ENCODE measurements at places on chromosomes 11 and 22.

DNA sequence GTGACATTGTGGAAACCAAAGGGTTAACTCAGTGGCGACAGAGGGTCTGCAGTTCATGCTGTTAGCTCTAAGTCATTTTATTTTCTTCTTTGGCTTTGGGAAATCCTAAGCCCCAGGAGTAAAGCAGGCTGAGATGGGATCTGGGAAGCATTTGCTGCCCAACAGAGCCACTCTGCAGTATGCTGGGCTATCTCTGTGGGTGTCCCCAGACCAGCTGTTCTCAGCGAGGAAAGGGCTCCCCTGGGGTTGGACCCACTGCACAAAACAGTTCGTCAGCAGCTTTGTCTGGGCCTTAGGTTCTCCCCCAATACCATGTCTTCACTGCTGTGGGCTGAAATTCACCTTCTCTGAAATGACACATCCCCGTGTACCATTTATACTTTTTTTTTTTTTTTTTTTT is 34.0 kb downstream of the KREMEN1 start:
- H3K27me3 ChIP-seq = peaks cover 8% of the 10 kb centered on the region
- DNase-seq = no peak
- H3K27ac ChIP-seq = no peak overlapping the region

DNA sequence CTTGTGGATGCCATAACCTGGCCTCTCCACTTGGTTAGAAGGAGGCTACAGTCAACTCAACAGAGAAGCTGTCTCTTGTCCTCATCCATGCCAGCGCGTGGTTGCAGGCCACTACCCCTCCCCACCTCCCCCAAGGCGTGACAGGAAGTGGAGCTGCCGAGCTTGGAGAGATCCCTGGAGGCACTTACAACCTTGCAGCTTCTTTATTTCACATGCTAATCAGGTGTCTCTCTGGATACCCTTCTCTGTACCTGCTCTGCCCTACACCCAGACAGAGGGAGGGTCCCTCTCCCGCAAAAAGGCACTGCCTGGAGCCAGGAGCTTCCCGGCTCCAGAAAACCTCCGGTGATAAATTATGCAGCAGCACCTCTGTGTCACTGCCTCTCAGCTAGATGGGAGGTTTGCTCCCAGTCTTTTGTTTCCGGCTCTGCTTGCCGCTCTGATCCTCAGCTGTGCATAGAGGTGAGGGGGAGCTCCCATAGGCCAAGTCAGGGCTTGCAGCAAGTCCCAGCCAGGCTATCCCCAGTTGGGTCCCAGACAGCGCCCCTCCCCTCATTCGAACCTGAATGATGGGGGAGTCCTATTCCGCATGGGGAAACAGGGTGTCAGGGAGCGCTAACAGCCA is 5.7 kb downstream of the LRP4 start:
- no peak overlapping the region for H3K4me3 ChIP-seq
- no peak for DNase-seq
- no peak overlapping the region for H3K27ac ChIP-seq
- H3K27me3 ChIP-seq = peaks cover 50% of the 10 kb centered on the region

DNA sequence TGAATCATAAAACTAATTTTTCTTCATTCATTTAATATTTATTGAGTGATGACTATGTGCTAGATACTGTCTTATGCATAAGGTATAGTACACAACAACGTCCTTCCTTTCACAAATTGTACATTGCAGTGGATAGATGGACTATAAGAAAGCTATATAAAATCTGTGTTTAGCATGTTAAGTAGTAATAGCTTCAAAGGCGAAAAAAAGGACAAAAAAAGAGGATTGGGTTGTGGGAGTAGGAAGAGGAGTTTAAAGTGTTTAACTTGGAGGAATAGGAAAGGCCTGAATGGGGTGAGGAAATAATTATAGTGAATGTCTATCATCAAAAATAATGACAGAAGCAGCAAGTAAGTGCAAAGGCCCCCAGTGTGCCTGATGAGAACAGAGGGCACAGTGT is 565.4 kb upstream of the LUZP2 start:
- H3K4me1 ChIP-seq = no peaks in the 10 kb centered on the region
- H3K27ac ChIP-seq = no peak overlapping the region
- H3K27me3 ChIP-seq = no peaks in the 10 kb centered on the region
- no peak overlapping the region for H3K4me3 ChIP-seq

- H3K27ac ChIP-seq = no peak overlapping the region
- H3K4me3 ChIP-seq = no peak overlapping the region
- no peaks in the 10 kb centered on the region for H3K4me1 ChIP-seq
- H3K36me3 ChIP-seq = peaks cover 8% of the 10 kb centered on the region
These were observed 17.8 kb downstream of the NAGA start for GRCh38 chr22:42052765-42053164.

GRCh38 chr22:19772673-19773469 is 12.3 kb downstream of the TBX1 start:
- H3K4me3 ChIP-seq = no peak overlapping the region
- DNase-seq = no peak
- no peaks in the 10 kb centered on the region for H3K36me3 ChIP-seq
- H3K27ac ChIP-seq = no peak overlapping the region
- peaks cover 9% of the 10 kb centered on the region for H3K4me1 ChIP-seq

DNA sequence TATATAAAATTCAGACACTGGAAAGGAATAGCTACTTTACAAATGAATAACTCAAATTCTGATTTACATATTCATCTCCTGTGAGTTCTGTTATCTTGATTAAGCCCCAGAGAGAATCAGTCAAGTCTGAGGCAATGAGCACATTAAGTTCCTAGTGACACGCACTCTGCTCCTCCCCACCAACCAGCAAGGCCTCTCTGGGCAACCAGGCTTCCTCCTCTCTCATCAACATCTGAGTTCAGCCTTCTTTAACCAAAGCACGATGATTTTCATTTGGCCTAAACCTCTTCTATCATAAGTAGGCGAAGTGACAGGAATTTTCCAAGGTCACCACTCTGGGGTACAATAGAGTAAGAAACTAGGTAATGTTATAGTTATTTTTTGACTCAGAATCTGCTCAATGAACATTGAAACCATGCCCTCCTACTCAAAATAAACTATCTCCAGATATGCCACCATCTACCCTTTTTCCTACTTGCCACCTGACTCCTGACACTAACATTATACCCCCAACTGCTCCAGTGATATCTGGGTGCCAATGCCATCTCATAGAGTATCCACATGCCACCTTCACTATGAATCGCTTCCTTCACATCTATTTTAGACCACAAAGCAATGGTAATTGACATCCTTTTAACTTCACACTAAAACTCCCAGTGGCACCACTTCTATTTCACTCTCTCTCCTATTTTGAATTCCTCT is 114.8 kb downstream of the FAM76B start:
- H3K27ac ChIP-seq = peak overlapping the region; percentile 92
- H3K36me3 ChIP-seq = peaks cover 2% of the 10 kb centered on the region
- peaks cover 70% of the 10 kb centered on the region for H3K4me1 ChIP-seq
- H3K27me3 ChIP-seq = no peaks in the 10 kb centered on the region

DNA sequence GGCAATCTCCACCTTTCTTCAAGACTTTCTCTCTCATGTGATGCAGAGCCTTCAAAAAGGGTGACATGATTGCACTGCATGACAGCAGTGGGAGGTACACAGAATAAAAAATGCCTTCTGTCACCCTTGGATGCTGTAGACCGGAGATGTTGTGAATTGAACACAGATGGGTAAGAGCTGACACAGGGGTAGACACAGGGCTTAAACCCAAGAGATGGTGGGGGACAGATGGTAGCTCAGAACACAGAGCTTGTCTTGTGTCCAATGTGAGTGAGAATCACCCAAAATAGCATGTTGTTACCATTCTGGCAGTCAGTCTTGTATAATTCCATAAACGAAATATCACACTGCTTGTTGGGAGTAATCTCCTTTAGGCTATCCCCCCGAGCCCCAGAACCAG is 69.9 kb downstream of the JRKL start:
- no peaks in the 10 kb centered on the region for H3K36me3 ChIP-seq
- H3K27me3 ChIP-seq = peaks cover 13% of the 10 kb centered on the region
- no peak overlapping the region for H3K27ac ChIP-seq
- no peak overlapping the region for H3K4me3 ChIP-seq

DNA sequence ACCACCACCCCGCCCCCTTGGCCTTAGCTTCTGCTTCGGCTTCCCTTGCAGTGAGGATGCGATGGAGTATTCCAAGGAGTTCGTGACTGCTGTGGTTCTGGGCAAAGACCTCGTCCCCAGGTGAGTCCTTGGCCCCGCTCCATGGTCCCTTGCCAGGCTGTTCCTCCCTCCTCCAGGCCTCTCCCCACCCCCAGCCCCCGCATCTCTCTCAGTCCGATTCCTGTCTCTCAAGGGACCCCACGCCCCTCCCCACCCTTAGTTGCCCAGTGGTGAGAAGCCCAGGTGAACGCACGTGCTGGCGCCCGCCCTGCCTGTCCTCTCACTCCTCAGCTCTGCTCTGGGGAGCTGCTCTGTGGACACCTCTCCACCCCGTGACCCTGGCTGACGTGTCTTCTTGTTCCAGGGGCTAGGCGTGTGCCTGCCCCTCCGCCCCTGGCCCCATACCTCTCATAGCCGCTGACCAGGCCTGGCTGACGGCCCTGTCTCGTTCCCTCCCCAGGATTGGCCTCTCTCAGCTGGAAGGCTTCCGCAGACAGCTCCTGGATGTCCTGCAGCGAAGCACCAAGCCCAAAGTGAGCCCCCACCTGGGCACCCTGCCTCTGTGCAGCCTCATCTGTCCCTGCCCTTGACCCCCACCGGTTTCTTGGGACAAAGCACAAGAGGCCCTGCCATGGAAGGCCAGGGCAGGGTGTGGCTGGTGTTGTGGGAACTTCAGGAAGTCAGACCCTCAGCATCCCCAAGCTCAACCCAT is 14.6 kb upstream of the MYRF start:
- H3K27me3 ChIP-seq = no peaks in the 10 kb centered on the region
- no peak overlapping the region for H3K4me3 ChIP-seq
- H3K36me3 ChIP-seq = no peaks in the 10 kb centered on the region
- H3K27ac ChIP-seq = no peak overlapping the region
- DNase-seq = no peak
- peaks cover 2% of the 10 kb centered on the region for H3K4me1 ChIP-seq

- H3K4me1 ChIP-seq = peaks cover 33% of the 10 kb centered on the region
- H3K27ac ChIP-seq = no peak overlapping the region
These were observed 1.7 kb upstream of the CALCA start for GRCh38 chr11:14973621-14974514.

DNA sequence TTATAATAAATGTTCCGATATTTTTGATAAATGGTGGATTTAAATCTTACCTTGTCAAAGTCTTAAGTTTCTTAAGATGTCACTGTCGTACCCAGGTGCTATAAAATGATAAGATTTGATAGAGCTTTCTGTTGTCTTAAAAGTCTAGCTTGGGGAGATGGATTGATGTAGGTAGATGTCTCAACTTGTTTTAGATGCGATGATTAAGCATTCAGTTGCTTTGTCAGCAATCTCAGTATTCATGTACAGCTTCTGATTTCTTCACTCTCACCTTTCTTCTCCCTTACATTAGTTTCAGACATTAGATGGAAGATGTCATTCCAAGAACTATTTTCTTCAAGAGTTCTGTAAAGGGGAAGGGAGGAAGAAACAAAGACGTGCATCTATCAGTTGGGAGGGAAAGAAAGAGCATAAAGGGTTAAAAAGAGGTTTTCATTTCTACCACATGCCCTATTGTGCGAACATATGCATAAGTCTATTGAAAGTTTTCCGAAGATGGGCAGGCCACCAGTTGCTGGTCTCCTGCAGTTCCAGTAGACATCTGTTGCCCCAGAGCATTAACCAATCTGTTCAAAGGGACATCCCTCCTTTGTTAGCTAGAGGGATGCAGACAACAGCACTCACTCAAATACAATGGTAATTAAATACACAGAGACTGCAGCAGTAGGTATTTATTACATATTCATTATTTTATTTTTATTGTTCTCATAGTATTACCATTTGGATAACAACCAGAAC is 38.4 kb downstream of the ZC3H12C start:
- no peak overlapping the region for H3K27ac ChIP-seq
- peaks cover 3% of the 10 kb centered on the region for H3K27me3 ChIP-seq
- DNase-seq = no peak

DNA sequence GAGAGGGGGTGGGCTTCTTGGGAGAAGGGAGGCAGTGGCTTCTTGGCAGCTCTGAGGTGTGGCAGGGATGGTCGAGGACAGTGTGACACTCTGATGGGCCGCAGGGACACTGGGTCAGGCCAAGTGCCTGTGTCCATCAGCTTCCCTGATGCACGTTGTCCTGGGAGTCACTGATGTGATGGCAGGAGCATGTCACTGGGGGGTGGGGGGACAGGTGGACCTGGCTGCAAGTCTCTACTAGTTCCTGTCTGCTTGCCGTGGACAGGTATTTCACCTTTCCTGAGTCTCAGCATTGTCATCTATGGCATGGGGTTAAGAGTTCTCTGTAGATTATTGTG is 592.9 kb downstream of the TBC1D22A start:
- H3K27me3 ChIP-seq = no peaks in the 10 kb centered on the region
- no peak overlapping the region for H3K4me3 ChIP-seq
- no peak for DNase-seq
- H3K4me1 ChIP-seq = no peaks in the 10 kb centered on the region
- H3K36me3 ChIP-seq = no peaks in the 10 kb centered on the region

GRCh38 chr11:114017723-114018122 is 41.8 kb upstream of the ZBTB16 start:
- H3K4me3 ChIP-seq = no peak overlapping the region
- no peak for DNase-seq
- H3K4me1 ChIP-seq = no peaks in the 10 kb centered on the region
- no peaks in the 10 kb centered on the region for H3K27me3 ChIP-seq
- H3K36me3 ChIP-seq = no peaks in the 10 kb centered on the region

GRCh38 chr11:67780056-67780455 is 105.6 kb upstream of the ALDH3B2 start:
- no peaks in the 10 kb centered on the region for H3K36me3 ChIP-seq
- H3K27me3 ChIP-seq = peaks cover 9% of the 10 kb centered on the region
- H3K27ac ChIP-seq = no peak overlapping the region

GRCh38 chr11:13009921-13010748 is 1.0 kb downstream of the RASSF10 start:
- peaks cover 2% of the 10 kb centered on the region for H3K4me1 ChIP-seq
- DNase-seq = no peak
- H3K27ac ChIP-seq = no peak overlapping the region
- no peaks in the 10 kb centered on the region for H3K36me3 ChIP-seq

GRCh38 chr11:68584097-68584496 is 100.2 kb upstream of the GAL start:
- peaks cover 11% of the 10 kb centered on the region for H3K4me1 ChIP-seq
- H3K27ac ChIP-seq = no peak overlapping the region
- no peaks in the 10 kb centered on the region for H3K27me3 ChIP-seq
- DNase-seq = peak; percentile 70

GRCh38 chr11:59425131-59425530 is 1.1 kb downstream of the OR5A2 start:
- H3K36me3 ChIP-seq = no peaks in the 10 kb centered on the region
- no peaks in the 10 kb centered on the region for H3K4me1 ChIP-seq
- no peak overlapping the region for H3K4me3 ChIP-seq
- peaks cover 1% of the 10 kb centered on the region for H3K27me3 ChIP-seq
- H3K27ac ChIP-seq = no peak overlapping the region

GRCh38 chr11:19713196-19714021 is 772 bp downstream of the NAV2 start:
- peaks cover 23% of the 10 kb centered on the region for H3K4me1 ChIP-seq
- H3K27ac ChIP-seq = no peak overlapping the region
- H3K4me3 ChIP-seq = peak overlapping the region; percentile 77

All from activated naive CD8-positive, alpha-beta T cell treated with anti-CD3 and anti-CD28 coated beads, Interleukin-2, amount 50 U/mL, for 24 hours (primary cell).